ENCODE measurements at places on chromosomes 7 and 10.

DNA sequence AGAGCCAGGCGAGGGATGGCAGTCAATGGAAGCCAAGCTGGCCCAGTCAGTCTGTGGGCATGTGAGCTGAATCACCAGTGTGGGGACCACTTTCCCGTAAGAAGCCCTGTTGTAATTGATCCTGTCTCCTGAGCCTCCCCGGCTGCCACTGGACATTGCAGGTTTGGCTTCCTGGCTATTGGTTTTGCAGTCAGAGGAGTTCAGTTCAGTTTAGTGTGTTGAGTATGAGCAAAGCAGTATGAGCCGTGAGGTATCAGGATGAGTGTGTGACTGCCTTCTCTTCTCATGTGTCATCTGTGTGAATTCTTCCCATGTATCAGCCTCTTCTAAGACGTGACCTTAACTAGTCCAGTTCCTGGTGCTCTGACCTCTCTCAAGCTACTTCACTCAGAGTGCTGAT lies 227.4 kb downstream of the PRKG1 start:
- no peak for DNase-seq

DNA sequence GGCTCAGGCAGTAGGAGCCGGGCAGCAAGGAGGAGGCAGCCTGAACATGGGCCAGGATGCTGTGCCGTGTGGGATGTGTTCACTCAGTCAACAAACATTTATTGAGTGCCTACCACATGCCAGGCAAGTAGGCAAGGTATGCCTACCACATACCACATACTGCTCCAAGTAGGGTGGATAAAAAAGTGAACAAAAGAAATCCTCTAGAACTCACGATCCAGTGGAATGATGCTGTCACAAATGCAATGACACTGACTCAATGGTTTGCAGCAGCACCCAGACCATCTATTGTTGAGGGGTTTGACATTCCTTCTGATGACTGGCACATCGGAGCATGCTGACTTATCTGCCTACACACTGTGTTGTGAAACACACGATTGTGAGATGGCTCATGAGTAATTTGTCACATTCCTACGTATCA lies 413.5 kb downstream of the NRG3 start:
- no peak for DNase-seq

GRCh38 chr7:78406531-78406930 lies 608.0 kb downstream of the PHTF2 start:
- DNase-seq: no peak

- DNase-seq: no peak
Measured at GRCh38 chr7:99733448-99733847, 1.5 kb downstream of the CYP3A7 start.

GRCh38 chr7:139582130-139582650 lies 58.7 kb downstream of the CLEC2L start:
- no peak for DNase-seq

Data from PC-3 (cell line).